ENCODE measurements at places on chromosomes 13 and 19. TPM values are rescaled to one million over a fixed set of nuclear protein-coding genes. Genes with fewer than 3 reads are reported as not detected.

Gene TMIGD2
- polyA plus RNA-seq, result 0.47 TPM

Gene TTYH1
- 0.82 TPM for polyA plus RNA-seq

Gene PROSER1
- 8.8 TPM for polyA plus RNA-seq

Gene SCN1B
- polyA plus RNA-seq, result 0.73 TPM

Gene TNFSF9
- polyA plus RNA-seq, result 8.2 TPM

Gene INSR
- 2.2 TPM for polyA plus RNA-seq

Gene KLK13
- 406 TPM for polyA plus RNA-seq
